ENCODE measurements at places on chromosomes 12 and 14.

DNA sequence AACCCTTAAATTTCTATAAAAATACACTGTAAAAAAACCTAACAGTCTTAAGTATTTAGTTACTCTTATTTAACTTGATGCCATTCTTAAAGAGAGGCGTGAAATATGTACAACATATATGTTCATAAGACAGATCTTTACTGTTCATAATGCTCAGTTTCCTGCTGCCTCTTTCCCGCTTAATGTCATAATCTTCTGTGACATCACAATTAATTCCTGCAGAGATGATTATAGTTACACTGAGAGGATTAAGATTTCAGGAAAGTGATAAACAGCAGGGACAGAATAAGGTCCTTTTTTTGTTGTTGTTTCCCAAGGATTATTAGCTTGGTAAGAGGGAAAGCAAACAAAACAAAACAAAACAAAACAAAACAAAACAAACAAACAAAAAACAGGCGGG is 801.4 kb downstream of the FLRT2 start:
- DNase-seq: no peak

- DNase-seq: peak; percentile 57
Measured at GRCh38 chr12:14417715-14418114, 52.2 kb downstream of the ATF7IP start.

DNA sequence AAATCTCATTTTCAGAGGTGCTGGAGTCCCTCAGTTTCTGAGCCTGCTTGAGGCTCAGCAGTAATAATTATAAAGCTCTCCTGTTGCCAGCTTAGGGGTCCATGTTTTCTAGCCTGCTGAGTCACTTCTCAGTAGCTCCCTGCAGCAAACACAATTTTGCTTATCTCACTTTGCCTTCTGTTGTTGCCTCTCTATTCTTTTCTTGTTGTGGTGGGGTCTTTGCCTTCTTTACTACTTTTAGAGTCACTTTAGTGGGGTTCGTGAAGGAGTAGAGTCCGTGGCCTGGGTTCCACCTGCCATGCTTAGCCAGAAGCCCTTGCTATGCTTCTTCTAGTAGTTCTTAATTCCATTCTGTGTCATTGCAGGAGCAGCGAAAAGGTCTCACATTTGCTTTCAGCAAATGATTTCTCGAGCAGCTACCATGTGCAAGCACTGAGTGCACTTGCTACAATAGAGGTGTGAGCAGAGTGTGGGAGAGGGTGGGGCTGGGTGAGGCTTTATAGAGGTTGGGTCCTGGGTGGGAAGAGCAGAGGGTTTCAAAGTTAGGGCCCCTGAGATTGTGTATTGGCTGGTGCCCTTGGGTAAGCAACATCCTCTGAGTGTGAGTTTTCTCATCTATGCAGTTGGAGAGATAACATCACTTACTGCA is 114.3 kb downstream of the ADCK1 start:
- no peak for DNase-seq

DNA sequence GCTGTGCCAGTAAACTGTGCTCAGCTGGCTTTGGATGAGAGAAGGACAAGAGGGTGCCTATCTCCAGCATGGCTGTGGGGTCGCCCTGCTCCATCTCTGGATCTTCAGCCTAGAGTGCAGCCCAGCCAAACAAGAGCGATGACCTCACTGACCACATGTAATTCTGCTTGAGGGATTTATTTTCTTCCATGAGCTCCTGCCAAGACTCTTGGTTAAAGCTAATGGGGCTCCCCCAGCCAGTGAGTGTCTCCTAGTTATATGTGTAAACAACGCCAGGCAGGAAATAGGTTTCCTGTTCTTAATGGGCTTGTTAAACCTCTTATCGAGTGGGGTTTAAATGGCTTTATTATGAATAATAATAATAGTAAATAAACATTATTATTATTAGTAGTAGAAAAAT is 397.2 kb downstream of the NRXN3 start:
- DNase-seq: no peak

DNA sequence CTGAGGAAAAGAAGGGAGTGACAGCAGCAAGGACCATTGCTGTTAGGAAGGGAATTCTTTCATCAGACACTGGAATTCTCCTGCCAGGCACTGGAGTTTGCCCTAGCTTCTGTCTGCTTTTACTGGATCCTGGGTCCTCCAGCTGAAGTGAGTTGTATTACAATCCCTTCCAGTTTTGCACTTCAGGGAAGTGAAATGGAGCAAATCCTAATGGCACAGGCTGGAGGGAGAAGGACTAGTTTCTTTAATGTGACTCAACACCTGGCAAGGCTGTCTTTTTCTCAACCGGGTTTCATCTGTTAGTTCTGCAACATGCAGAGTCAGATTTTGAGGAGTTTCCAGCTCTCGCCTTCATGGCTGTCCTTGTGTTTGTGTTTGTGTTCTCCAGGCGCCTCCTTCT is 45.8 kb downstream of the ETV6 start:
- no peak for DNase-seq

DNA sequence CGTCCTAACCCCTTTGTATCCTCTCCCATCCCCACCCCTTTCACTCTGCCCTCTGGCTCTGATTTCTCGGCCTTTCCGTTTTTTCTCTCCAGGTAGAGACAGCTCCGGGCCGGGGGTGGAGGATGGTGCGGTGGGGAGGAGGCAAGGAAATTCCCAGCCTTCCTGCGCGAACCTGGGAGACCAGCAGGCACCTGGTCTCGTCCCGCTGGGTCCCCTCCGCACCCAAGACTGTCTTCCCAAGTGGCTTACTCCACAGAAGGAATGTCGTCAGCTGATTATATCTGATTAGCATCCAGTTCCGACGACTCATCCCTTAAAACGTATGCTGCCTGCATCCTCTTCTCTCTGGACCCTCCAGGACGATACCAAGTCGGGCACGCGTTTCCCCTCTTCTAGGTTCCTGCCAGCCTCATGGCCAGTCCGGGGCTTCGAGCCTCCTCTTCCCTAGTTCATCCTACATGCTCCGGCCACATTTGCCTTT is 42.2 kb upstream of the CAPRIN2 start:
- DNase-seq: no peak

- DNase-seq: no peak
Measured at GRCh38 chr12:30251546-30251945, 444.1 kb downstream of the IPO8 start.

GRCh38 chr12:57765003-57765697 is 1.7 kb downstream of the CYP27B1 start:
- DNase-seq: peak; percentile 60

DNA sequence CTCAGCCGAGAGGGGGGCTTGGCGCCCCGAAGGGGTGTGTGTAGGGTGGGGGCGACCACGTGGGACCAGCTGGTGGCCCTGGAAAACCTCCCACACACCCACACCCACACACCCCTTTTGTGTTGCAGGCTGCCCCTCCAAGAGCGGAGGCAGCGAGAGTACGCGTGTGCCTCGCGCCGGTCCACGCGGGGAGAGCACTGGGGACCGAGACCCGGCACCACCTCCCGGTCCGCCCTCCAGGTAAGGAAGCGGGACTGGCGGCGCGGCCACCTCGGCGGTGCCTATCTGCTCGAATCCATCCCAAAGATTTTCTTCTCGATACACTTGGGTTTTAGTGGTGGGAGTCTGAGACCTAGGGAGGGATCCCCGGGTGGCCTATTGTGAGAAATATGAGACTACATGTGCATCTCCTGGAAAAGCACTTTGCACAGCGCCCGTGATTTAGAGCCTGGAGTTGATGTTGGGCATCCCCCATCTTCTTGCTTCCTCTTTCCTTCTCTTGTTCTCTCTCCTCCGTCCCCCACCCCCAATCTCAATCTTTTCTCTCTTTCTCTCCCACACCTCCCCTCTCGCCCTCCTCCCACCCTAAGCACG is 393 bp downstream of the SYT1 start:
- DNase-seq: no peak

- DNase-seq: no peak
Measured at GRCh38 chr12:92442782-92443181, 260.0 kb upstream of the PLEKHG7 start.

DNA sequence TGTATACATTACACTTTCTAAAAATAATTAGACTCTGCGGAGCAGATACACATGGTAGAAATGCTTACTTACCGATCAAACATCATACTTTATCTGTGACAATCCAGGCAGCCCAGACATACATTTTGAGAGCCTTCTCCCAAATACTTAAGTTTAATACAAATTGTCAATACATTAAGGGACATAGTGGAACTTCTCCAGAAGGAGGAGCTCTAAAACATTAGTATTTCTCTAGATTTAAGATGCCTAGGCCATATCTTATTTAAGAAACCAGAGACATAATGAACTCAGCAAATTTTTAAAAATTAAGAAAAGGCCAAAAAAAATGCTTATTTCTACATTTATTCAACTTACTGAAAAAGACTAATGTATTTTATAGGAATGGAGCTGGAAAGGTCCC is 16.1 kb downstream of the ACSM4 start:
- no peak for DNase-seq

- DNase-seq: no peak
Measured at GRCh38 chr12:115394496-115395220, 710.7 kb upstream of the TBX3 start.

GRCh38 chr14:30798516-30798915 is 75.8 kb upstream of the COCH start:
- DNase-seq: no peak

- DNase-seq: no peak
Measured at GRCh38 chr12:113420996-113421595, 1.1 kb upstream of the SDSL start.

DNA sequence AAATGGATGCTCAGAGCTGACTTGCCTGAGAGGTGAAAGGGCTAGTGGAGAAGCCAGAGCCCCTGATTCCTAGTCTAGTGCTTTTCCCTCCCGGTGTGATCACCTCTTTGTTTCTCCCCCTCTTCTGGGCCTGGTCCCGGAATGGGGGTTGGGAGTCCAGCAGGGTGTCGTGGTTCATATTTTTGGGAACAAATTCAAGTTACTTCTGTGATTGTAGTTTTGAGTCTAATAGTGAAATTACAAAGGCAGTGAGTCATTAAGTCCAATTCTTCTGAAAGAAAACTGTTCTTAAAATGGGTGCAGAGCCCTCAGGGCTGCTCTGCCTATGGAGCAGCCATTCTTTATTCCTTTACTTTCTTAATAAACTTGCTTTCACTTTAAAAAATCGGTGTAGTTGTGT is 7.6 kb downstream of the SUSD6 start:
- no peak for DNase-seq

- no peak for DNase-seq
Measured at GRCh38 chr14:42437809-42438208, 831.1 kb downstream of the LRFN5 start.

DNA sequence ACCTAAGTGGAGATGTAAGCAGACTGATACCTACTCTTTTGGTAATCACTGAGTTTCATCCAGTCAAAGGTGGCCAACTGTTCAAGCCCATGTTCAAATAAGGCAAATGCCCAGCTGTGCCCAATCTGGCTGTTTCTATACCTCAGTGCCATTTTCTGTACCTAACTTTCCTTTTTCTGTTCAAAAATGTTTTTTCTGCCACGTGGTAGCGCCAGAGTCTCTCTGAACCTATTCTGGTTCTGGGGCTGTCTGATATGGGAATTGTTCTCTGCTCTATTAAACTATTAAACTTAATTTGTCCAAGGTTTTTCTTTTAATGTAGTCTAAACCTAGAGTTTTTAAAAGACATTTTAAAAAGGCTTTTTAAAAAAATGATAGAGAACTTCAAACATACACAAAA is 391.2 kb downstream of the NOVA1 start:
- no peak for DNase-seq

DNA sequence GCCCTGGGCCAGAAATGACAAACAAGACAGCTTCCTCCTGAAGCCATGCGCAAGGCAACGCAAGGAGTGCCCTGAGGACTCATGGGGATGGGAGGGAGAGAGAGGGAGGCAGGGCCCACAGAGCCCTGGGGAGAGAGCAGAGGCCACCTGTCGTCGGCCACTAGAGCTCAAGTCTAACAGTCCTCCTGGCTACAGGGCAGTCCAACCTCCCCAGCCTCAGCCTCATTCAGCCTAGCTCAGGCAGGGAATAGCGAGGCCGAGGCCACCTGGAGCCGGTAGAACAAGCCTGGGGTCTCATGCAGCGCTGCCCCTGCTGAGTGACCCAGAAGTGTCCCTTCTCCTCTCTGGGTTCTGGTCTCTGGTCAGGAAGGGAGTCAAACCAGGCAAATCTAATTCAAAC is 69.5 kb downstream of the BCL11B start:
- DNase-seq: no peak

- DNase-seq: no peak
Measured at GRCh38 chr12:88570103-88570502, 10.2 kb downstream of the KITLG start.

DNA sequence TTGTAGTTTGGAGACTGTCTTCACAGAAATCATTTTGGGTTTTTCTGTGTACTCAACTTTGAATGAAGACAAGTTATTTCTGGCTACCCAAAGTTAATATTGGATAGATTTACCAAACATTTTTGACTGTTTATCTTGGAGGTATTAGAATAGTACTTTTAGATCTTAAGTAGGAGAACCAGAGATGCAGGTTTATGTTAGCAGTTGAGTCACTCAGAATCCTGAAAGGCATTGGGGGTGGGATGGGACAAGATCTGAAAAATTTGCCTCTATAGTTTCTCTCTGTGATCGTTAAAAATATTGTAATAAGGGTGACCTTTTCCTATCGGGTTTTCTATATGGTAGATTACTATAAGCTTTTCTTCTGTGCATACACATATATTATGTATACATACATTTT is 112.3 kb downstream of the TTC6 start:
- no peak for DNase-seq

- DNase-seq: no peak
Measured at GRCh38 chr12:2212537-2212936, 159.8 kb downstream of the CACNA1C start.

DNA sequence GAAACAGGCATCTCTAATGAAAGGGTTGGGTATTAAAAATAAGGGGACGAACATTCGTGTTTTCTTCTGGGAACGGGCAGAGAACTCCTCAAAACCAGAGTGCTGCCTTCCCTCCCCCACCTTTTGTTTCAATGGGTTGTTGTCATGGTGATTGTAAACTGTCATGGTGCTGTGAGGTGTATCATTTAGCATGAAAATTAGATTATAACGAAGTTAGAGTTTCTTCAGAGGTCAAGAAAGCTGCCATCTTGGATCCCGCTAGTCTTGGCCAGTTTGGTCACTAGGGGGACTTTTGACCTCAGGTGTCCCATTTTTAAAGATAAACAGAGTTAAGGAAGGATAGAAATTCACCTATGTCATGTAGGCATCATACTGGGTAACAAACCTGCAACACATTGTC is 123.0 kb downstream of the PDE3A start:
- DNase-seq: no peak

GRCh38 chr12:10612984-10613348 is 443 bp downstream of the MAGOHB start:
- no peak for DNase-seq

DNA sequence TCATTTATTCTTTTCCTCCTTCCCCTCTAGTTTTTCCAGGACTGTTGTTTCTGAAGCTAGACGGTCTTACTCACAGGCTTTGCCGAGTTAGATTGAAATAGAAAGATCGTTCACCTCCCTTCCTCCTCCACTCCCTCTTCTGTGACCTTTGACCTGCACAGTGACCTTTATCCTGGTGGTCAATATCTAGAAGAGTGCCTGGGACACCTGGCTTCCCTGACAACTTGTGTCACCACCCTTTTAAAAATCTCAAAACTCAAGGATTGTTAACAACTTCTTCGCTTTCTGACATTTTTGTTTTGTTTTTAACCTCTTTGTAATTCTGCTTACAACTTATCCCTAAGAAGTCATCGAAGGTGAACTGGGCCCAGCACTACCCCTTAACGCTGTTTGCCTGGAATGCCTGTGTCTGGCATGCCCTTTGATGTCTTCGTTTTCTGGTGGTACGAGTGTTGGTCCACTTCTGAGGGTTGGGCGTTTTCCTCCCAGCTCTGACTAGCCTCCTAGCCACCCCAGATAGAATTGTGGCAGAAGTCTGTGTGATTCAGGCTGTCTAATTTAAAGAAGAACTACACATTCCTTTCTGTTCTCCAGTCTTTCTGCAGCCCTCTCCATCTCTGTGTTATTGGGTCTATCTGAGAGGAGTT is 2.8 kb upstream of the KRT75 start:
- peak; percentile 36 for DNase-seq

Measured in colonic mucosa (tissue), 4 donors.